ENCODE measurements at places on chromosomes 4 and X.

DNA sequence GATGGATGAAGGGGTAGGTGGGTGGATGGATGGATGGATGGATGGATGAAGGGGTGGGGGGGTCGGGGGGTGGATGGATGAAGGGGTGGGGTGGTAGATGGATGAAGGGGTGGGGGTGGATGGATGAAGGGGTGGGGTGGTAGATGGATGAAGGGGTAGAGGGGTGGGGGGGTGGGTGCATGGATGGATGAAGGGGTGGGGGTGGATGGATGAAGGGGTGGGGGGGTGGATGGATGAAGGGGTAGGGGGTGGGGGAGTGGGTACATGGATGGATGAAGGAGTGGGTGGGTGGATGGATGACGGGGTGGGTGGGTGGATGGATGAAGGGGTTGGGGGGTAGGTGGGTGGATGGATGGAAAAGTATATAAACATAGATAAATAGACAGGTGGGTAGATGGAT, 74.2 kb downstream of the PRKX start:
- no peak for DNase-seq

- DNase-seq: no peak
Measured at GRCh38 chr4:7973545-7973981, 33.9 kb upstream of the AFAP1 start.

DNA sequence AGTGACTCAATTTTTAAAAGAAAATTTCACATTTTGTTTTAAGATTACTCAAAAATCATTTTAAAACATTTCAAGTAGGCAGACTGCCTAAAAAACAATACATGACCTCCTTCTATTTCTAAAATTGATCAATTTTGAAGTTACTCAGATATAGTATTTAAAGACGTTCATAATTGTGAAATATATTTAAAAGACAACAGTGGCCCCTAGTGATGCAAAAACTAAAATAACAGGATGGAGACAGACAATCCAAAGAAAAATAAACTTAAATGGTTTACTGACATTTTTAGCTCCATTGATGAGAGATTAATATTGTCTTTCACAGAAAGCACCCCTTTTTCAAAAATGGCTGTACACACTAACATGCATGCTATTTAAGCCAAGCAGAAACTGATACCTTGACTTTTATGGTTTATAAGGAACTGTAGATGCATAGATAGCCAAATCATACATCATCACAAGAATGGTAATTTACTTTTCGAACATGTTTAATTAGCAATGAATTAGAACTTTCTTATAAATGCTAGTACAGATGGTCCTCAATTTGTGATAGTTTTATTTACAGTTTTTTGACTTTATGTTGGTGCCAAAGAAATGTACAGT, 69.8 kb upstream of the FAT4 start:
- no peak for DNase-seq

GRCh38 chr4:67571975-67572374, 13.4 kb downstream of the STAP1 start:
- DNase-seq: no peak
